ENCODE measurements at places on chromosomes 16 and 17.
A peak's percentile ranks its signal among the peaks of the same experiment; 100 is the strongest.

DNA sequence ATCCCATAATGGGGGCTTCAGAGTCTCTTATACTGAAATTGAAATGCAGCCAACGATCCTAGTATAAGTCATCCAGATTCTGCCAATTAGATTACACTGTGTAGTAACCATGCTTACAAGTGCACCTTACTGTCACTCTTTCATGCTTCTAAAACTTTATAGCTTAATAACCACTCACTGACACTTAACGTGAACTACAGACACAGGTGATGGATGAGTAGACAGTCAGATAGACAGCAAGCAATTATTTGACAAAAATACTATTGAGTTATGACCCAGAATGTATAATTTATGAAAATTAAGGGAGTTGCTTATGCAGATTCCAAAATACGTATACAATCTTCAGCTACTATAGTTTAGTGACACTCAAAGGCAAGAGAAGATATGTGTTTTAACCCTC lies 6.3 kb downstream of the CDH8 start:
- no peak for DNase-seq

DNA sequence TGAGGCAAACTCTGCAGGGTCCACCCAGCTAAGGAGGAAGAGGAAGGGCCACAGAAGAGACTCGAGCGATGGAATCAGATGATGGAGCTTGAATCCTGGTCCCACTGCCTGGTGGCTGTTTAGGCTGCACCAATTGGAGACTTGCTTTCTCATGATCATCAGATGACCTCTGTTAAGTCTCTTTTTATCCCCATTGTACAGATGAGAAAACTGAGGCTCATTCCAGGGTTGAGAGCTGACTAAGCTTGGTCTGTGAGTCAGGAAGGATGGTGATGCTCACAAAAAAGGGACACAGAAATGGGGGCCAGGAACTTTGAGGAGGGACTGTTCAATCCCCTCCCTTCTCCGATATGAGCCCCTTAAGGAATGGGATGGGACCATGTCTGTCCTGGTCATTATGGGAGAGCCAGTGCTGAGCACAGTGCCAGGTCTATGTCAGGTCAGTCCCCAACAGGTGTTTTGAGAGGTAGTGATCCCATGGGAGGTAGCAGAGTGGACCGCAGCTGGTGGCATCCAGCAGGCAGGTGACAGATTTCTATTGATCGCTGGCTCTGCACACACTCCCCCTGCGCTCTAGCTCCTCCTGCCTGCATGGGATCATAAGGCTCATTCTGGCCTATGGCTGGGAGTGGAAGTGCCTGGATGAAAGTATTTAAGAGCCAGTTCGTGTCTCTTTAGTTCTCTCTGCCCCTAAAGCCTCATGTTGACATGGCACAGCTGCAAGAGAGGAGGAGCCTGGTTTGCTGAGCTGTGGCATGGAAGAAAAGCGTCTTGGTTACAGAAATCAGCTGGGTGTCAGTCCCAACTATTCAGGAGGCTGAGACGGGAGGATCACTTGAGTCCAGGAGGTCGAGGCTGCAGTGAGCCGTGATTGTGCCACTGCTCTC lies 27.2 kb downstream of the SNX20 start:
- DNase-seq = no peak

GRCh38 chr17:58354541-58355216 lies 2.7 kb upstream of the SUPT4H1 start:
- DNase-seq = no peak

DNA sequence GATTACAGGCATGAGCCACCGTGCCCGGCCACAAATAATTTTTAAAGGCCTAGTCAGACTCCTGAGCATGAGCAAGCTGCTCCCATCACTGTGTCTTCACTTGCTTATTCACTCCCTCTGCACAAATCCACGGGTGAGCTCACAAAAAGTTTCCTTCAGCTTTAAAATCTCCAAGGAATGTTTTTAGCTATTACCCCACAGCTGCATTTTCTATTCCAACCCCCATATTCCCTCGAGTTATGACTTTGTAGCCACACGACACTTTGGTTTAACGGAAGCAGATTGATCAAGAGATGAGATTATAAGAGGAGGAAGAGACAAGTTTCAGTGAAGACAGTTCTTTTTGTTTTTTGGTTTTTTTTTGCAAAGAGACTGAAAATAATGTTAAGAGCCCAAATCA lies 49.1 kb upstream of the SLC25A19 start:
- no peak for DNase-seq

DNA sequence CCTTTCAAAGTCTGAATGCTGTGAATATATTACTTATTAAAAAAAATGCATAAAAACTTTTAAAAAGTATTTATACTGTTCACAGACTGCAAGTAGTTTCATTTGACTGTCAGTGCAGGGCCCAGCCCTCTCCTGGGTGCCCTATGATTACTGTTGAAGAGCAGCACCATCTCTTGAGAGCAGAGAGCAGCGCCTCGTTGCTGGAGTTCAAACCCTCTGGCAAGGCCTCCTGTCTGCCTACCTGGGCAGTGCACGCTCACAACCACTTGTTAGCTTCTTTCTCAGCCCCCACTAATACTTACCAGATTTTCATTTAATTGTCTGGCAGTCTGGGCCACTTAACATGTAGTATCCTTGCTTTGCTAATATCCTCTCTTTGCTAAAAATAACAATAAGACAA lies 233.4 kb downstream of the PHKB start:
- DNase-seq = no peak

GRCh38 chr17:31574458-31574857 lies 183.0 kb downstream of the RAB11FIP4 start:
- DNase-seq = no peak

GRCh38 chr16:27665881-27666280 lies 115.9 kb downstream of the KATNIP start:
- no peak for DNase-seq

- no peak for DNase-seq
Observed at GRCh38 chr16:28136751-28137434, 73.4 kb upstream of the GSG1L start.

GRCh38 chr16:1101573-1102332 lies 5.7 kb upstream of the C1QTNF8 start:
- DNase-seq = no peak

- DNase-seq = peak; percentile 55
Observed at GRCh38 chr17:77831474-77832179, 126.9 kb upstream of the TNRC6C start.

All from left cardiac atrium (tissue), 4 donors.